ENCODE measurements at places on chromosomes 7 and 10.

DNA sequence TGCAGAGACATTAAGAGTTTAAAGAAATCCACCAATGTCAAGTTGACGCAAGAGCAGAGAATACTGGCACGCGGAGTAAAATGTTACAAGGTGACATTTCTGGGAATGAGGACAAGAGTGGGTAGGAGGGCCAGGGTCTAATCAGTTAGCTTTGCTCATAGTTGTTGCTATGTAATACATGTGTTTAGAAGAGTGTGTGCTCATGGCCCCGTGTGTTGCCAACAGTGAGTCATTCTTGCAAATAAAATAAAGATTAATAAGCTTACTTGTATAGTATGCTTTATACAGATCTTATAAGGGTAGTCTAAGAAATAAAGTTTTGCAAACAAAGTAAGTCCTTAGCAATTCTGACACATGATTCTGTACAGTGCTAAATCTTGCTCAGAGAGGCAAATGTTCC lies 64.5 kb downstream of the DNMBP start:
- DNase-seq: no peak

DNA sequence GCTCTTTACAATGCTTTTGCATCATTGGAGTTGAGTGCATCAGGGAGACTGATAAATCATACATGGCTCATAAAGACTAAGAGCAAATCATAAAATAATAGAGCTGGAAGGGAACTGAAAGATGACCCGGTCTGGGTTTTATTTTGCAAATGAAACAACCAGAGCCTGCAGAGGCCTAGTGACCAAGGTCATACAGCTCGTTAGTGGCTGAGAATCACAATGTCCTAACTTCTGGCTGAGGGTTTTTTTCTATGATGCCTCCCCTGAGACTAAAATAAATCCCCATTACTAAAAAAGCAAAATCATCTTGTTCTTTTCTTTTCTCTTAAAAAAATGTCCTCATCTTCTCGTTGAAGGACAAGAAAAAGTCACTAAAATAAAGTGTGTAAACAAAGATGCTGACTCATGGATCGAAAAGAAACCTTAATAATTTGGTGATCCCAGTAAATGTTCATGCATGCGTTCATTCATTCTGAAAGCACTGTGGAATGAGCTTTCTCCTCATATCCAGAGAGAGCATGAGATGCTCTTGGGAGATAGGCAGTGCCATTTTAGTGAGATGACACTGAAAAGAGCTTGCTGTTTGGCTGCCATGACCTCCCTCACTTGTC lies 107.8 kb upstream of the PHYHIPL start:
- DNase-seq: no peak

DNA sequence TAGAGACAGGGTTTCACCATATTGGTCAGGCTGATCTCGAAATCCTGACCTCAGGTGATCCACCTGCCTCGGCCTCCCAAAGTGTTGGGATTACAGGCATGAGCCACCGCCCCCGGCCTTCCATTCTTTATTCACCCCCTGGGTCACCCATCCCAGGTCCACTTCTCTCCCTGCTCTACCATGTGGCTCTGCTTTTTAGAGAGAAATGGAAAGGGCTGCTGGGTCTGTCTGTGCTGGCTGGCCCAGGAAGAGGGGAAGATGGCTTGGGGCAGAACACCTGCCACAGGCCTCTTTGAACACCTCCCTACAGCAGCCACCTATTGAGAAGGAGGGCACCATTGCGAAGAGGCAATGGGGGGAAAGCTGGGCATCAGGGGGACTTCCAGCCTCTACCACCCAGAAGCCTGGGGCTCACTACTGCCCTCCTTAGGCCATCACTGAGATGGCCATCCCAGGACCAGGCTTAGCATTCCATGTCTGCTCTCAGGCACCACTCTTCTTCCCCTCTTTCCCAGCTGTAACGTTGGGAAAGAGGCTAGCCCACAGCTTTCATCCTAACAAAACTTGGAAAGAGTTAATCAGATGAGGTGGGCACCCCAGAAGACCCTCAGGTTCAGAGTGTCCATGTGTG lies 256.3 kb downstream of the GRID1 start:
- no peak for DNase-seq

DNA sequence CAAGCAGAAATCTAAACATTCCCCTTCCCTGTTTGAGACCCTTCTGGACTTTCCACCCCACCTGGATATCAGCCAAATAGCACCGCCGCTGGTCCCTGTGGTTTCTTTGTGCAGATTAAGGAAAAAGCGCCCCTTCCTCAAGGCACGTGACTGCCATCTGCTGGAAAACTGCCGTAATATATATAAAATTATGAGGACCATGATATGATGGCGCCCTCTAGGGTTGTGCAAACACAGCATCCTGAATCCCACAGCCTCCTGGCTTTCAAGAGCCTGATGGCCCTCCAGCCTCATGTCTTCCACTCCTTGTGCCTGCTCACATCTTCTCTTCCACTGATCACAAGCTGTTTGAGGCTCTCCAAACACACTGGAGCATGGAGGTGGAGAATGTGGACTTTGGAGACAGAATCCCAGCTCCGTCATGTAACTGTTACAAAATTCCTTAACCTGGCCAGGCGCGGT lies 121.3 kb downstream of the MYL10 start:
- no peak for DNase-seq

- DNase-seq: no peak
Observed at GRCh38 chr10:3478153-3478552, 305.6 kb upstream of the PITRM1 start.
